ENCODE measurements at places on chromosomes 12 and 14.

DNA sequence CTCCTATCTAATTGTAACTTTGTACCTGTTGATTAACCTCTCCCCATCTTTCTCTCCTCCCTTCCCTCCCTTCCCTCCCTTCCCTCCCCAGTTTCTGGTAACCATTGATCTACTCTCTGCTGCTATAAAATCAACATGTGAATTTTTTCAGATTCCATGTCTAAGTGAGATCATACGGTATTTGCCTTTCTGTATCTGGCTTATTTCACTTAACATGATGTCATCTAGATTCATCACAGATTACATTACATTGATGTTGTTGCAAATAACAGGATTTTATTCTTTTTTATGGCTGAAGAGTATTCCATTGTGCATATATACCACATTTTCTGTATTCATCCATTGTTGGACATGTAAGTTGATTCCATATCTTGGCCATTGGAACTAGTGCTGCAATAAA lies 68.0 kb upstream of the FBXO33 start:
- DNase-seq = no peak

DNA sequence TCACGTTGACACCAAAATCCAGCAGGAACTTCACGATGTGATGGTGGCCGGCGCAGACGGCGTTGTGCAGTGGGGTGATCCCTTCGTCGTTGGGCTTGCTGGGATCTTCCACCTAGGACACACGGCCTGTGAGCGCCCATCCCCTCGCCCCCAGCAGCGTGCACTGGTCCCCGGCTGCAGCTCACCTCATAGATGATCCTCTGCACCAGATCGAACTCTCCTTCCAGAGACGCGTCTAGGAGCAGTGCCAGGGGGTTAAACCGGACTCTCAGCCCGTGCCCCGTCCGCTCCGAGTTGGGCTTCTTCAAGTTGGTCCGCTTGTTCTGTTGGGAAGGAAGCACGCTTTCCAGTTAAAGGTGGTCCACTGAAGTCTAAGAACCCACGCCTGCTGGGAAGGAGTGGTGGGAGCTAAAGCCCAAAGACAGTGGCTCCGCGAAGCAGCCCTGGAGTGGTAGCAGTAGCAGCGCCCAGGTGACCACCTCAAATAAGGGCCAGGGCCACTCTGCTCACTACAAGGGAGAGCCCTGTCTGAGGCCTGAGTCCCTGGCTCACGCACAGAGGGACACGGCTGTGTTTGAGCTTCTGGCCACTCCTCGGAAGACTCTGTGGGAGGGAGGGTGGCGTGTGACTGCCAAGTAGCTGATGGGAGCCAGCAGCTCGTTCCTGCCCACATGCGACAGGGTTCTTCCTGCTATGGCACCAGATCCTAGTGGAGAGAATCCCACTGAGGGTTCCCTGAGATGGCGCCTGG lies 23.3 kb downstream of the ZFYVE21 start:
- no peak for DNase-seq

DNA sequence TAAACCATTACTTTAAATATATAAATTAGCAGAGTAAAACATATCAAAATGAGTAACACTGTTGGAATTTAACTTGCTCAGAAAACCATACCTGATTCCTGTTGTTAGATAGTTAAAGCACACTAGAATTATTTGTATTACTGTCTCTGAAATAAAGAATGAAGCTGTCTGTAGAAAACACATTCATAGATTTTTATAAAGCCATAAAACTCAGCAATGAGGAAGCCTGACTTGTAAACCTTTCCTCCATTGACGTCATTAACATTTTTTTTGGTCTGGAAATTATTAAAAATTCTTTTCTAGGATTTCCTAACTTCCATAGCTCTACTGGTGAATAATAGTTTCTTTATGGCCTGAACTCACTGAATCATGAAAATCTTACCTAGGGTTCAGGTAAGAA lies 147.6 kb downstream of the BRMS1L start:
- no peak for DNase-seq

- no peak for DNase-seq
These were observed 227.9 kb downstream of the GPHN start for GRCh38 chr14:66735853-66736252.

DNA sequence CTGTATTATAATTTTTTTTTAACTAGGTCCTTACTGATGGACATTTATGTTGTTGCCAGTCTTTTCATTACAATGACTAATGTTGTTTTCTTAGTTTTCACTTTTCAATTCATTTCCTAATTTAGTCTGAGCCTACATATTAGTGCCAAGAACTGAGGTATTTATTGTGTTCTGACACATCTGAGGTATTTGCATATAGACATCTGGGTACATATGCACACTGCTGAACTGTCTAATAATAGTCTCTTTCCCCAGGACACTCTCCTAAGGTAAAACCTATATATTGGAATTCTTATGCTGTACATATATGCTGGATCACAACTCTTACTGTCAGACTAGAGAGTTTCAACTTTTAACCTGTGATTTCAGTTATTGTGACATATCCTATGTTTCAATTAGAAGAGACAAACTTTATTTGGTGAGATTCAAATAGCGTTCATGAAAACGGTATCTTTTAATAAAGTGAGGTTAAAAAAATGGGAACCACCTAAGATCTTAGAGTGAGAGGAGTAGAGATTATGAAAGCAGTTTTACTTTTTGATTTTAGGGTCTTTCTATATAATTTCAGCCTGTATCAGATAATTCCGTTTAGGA lies 263.2 kb downstream of the RAD51B start:
- no peak for DNase-seq

DNA sequence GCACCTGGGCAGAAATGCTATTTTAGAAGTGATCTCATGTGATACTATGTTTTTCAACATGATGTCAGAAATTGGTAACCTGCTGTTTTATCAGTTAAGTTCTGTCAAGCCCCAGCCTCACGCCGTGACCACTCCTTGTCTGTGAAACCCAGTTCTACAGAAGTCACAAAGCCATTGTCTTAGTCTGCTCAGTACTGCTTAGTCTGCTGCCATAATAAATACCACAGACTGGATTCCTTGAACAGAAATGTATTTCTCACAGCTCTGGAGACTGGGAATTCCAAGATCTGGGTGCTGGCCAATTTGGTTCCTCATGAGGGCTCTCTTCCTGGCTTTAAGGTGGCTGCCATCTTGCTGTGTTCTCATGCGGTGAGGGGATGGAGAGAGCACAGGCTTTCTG lies 176.9 kb downstream of the PRKCH start:
- no peak for DNase-seq

GRCh38 chr14:53893374-53893773 lies 63.3 kb downstream of the BMP4 start:
- no peak for DNase-seq

GRCh38 chr12:106845902-106846301 lies 71.4 kb downstream of the RIC8B start:
- DNase-seq = no peak

DNA sequence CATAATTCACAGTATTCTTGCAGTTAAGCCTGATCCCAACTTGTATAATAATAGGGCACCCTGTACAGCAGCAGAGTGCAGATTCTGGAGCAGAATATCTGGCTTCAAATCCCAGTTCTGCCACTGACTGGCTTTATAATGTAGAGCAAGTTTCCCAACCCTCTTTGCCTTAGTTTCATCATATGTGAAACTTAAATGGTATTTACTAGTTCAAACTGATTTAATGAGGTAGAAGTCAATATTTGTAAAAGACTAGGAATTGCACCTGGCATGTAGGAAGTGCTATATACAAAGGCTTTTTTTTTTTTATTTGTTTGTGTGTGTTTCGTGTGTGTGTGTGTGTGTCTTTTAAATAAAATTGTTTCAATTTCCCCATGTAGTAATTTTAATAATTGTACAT lies 125.9 kb downstream of the CCER1 start:
- DNase-seq = no peak

DNA sequence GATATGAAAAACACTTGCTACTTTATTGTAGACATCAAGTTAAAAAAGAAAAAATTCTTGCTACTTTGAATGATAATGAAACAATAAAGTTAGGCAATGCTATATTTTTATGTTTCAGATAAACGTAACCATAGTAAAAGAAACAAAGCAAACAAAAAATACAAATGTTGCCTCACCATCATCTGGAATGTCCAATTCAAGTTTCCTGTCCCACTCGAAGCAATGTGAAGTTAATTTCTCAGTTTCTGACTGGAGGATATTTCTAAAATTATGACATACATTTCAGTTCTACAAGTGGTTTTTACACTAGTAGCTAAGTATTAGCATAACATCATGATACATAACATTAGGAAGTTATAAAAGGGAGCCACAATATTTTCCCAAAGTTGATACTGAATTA lies 20.9 kb downstream of the DLGAP5 start:
- DNase-seq = no peak

GRCh38 chr14:50601394-50601793 lies 41.4 kb downstream of the ATL1 start:
- DNase-seq = no peak

- peak; percentile 30 for DNase-seq
These were observed 824 bp downstream of the OAS1 start for GRCh38 chr12:112907415-112908157.

- peak; percentile 71 for DNase-seq
These were observed 496 bp downstream of the PPP2R5C start for GRCh38 chr14:101761881-101762529.

DNA sequence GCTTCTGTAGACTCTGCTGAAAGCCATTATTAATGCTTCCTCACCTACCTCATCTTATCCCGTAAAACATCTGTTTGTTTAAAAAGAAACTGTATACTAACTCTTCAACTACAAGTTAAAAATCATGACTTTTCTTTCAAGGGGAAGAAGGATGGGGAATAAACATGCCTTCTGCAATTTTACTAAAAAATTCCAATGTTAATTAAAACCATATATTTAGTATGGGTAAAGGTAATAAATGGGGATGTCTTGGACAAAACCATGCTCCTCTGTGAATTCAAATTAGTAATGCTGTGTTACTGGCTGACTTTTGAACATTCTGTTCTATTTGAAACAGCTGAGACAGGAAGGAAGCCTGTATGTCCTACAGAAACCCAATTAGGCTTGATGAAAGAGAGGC lies 311.1 kb upstream of the DIO2 start:
- DNase-seq = no peak

DNA sequence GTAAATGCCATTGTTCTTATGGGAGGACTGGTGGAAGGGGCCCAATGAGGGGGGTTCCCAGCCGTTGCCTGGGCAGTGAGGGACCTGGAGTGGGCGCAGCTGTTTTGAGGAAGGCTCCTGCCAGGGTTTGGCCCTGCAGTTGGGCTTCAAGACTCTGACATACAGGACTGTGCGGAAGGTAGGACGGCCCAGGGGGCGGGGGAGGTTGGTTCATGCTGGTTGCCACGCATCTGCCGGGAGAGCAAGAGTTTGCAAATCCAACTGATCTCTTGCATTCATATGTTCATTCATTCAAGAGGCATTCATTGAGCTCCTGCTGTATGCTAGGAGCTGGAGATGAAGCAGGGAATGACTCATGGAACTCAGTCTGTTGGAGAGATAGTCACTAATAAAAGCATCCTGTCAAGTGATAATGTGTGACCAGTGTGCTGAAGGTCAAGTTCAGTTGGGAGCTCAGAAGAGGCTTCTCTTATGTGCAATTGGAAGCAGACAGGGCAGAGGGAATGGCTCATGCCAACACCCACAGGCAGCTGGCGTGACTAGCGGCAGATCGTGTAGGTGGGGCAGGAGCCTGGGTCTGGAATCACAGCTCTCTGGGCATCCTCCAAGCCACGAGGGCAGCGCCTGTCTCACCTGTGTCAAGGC lies 7.8 kb downstream of the SH2B3 start:
- no peak for DNase-seq

- DNase-seq = no peak
These were observed 43.4 kb downstream of the SH2B3 start for GRCh38 chr12:111448846-111449790.

GRCh38 chr12:92034858-92035401 lies 110.7 kb downstream of the BTG1 start:
- DNase-seq = peak; percentile 18
